ENCODE measurements at places on chromosomes 13 and 19.

DNA sequence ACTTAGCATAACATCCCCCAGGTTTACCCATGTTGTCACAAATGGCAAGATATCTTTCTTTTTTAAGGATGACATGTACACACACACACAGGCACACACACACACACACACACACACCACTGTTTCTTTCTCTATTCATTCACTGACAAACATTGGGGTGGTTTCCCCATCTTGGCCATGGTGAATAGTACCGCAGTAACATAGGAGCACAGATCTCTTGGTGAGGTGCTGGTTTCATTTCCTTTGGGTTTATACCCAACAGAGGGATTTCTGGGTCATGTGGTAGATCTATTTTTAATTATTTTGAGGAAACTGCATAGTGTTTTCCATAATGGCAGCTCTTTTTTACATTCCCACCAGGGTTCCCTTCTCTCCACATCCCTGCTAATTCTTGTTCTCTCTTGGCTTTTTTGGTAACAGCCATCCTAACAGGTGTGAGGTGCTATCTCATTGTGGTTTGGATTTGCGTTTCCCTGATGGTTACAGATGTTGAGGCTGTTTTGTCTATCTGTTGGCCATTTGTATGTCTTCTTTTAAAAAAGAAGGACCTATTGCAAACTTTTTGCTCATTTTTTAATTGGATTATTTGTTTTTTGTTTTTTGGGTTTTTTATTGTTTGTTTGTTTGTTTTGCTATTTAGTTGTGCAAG, 251.7 kb upstream of the IRS2 start:
- DNase-seq = no peak

- DNase-seq = peak; percentile 61
Measured at GRCh38 chr19:51689751-51690453, 3.2 kb upstream of the SPACA6 start.

- DNase-seq = no peak
Measured at GRCh38 chr19:34984287-34984686, 15.8 kb upstream of the GRAMD1A start.

DNA sequence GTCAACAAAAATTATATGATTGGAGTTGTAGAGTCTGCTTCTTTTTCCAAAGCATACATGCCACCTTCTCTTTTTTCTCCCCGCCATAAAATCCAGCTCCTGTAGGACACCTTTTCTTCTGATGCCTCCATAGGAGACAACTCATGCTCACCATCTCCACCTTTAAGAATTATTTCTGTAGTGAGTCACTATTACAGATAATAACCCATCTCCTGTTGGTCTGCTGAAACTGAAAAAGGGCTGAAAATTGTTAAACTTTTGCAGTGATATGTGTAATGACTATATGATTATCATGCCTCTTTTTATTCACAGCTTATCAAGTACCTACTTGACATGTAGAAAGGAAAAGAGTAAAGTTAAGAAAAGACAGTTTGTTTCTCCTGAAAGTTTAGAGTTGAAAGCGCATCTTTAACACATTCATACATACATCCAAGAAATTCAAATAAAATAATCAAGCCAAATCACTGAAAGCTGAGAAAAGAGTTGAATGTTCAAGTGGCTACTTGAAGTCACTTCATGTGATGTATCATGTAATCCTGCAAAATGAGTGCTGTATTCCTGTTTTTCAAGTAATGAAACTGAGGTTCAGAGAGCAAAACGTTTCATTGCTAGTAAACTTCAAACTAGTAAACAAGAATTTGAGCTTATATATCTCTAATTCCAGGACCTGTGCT, 35.5 kb upstream of the LPAR6 start:
- DNase-seq = no peak

DNA sequence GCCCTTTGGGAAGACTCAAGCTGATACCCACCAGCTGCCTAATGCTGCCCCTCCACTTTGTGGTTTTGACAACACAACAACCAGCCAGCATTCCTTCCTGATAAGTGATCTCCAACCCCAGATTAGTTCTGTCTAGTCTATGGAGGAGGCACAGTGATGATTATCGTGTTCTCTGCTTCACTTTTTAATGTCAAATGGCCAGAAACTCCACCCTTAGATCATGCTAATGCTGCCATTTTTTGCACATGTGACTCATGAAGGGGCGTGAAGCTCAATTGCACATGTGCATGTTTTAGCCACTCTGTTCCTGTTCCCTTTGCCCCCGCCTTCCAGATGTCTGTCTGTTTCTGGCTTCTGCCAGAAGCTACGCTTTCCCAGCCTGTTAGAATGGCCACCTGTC, 199.8 kb downstream of the COG6 start:
- no peak for DNase-seq

DNA sequence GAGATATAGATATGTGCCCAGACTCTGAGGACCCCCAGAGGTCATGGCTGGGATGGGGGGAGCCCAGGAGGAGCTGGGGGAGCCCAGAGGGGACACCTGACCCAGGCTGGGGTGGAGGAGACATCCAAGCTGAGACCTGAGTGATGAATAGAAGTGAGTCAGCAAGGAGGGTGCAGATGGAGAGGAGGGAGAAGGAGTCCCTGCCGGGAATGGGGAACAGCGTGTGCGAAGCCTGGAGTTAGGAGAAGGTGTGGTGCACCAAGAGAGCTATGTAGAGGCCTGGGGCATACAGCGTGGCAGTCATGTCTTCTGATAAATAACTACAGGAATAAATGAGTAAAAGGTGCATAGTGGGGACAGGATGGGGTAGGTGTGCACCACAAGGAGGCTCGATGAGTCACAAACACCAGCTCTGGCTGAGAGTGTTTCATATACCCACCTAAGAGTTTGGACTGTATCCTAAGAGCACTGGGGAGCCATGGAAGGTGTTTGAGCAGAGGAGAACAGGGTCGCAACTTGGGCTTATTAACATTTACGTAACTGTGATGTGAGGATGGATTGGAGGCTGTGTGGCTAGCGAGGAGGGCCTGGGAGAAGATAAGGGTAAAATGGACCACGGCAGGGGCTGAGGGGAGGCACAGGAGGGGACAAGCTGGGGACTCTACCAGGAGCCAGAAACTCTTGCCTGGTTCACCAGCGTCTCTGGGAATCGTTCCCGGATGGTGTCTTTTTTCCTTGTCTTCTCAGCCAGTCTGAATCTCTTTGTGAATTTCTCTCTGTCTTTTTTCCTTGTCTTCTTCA, 1.4 kb downstream of the CEACAM18 start:
- DNase-seq = no peak
